ENCODE measurements at places on chromosomes 6 and 20. TPM values are rescaled to one million over a fixed set of nuclear protein-coding genes. Genes with fewer than 3 reads are reported as not detected.

GRCh38 chr6:42714098-42714761 is 8.2 kb downstream of the PRPH2 start:
- no peak for DNase-seq

- DNase-seq: no peak
Observed at GRCh38 chr6:47679322-47679906, 19.0 kb upstream of the ADGRF4 start.

DNA sequence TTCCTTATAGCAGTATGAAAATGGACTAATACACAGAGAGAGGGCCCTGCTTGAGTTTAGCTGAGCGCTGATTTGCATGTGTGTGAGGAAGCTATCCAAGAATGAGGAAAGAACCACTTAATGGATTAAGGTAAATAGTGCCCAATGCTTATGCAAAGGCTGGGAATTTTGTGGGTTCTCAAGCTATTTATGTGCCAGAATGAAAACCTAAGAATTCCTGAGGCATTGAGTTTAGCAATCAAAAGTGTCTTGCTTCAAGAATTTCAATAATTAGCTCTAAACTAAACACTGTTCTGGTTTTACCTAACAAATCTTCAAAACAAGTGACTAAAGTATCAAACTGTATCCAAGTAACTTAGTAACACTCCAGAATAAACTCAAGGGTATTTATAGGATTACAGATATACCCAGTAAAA is 7.0 kb upstream of the OR14J1 start:
- no peak for DNase-seq

DNA sequence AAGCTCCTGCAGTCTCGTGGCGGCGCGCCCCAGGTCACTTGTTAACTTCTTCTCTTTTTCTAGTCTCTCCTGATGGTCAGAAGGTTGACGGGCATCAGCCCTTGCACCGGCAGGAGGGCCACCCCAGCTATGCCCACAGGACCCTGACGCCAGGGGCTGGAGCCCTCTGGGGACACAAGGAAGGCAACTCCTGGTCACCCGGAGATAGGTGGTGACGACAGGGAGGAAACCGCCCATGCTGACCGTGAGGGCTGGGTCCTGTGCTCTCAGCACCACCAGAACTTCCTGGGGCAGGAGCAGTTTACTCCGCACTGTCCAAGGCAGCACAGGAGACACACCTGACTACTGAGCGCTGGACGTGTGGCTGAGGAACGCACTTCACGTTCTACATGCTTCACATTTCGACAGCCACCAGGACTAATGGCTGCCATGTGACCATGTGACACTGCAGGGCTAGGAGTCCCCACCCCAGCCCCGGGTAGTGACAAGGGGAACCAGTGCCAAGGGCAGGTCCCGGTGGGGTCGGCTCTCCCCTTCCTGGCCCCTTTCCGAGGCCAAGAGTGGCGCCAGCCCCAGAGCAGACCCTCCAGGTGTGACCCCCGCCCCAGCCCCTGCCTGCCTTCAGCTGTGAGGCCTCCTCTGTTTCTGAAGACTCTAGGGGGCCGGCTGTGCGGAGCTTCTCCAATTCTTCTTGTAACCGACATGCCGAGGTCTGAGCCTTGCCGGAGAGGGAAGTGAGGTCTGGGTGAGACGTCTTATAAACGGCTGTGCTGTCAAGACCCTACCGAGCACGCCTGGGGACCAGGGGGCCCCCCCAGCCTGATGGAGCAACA is 45.2 kb downstream of the DSTN start:
- DNase-seq: no peak

Gene ZSCAN12
- total RNA-seq: 8.7 TPM

DNA sequence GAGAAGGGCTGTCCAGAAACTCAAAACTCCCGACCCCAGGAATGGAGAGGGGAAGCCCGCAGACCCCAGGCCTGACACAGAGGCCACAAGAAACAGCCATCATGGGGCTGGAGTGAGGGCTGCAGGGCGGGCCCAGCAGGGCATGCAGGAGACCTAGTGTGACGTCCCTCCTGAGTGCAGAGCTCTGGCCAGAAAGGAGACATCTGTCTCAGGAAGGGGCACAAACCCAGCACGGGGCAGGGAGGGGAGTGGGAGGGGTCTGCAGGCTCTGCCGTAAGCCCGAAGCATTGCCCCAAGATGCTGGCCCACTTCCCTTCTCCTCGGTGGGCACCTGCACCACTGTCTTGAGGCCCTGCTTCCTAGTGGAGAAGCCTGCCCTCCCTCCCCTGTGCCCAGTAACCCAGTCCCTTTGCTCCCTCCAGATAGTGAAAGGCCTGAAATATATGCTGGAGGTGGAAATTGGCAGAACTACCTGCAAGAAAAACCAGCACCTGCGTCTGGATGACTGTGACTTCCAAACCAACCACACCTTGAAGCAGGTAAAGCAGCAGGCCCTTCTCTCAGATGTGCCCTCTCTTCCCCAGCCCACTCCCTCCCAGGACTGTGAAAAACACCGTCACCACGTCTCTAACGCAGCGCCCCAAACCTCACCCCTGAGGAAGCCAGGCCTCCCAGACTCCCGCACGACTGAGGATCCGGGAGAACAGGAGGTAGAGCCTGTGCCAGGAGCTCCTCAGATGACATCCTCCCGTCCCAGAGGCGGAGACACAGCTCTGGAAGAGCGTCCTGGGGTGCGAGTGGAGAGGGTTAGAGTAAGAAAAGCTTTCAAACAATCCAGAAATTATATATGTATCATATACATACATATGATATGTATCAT is 9.7 kb downstream of the CST7 start:
- no peak for DNase-seq

GRCh38 chr6:96563853-96564252 is 925 bp downstream of the FHL5 start:
- DNase-seq: no peak

Gene FOXS1
- total RNA-seq: 0.72 TPM

Gene SLC22A23
- total RNA-seq: 18.5 TPM
